Non-pigmented ciliary epithelial cell (primary cell): ENCODE measurements at places on chromosomes 2 and 18.

DNA sequence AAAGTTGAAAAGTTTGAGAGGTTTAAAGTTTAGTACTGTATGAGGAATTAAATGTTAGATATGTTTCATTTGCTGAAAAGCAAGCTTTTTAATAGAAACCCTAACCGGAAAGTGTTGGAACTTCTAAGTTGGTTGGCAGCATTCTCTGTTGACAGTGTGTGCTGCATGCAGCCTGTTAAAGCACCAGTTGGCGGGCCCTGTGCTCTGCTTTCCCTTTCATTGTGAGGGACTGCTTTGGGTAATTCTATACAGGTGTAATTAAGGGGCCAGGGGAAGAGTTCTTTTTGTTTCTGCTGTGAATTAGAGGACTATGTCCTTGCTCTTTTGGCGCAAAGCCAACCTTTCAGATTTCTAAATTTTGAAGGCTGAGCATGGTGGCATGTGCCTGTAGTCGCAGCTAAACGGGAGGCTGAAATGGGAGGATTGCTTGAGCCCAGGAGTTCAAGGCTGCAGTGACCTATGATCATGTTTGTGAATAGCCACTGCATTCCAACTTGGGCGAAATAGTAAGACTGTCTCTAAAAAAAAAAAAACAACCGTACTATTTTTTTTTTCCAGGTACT is 20.1 kb downstream of the PLEKHB2 start:
- no peak for DNase-seq

DNA sequence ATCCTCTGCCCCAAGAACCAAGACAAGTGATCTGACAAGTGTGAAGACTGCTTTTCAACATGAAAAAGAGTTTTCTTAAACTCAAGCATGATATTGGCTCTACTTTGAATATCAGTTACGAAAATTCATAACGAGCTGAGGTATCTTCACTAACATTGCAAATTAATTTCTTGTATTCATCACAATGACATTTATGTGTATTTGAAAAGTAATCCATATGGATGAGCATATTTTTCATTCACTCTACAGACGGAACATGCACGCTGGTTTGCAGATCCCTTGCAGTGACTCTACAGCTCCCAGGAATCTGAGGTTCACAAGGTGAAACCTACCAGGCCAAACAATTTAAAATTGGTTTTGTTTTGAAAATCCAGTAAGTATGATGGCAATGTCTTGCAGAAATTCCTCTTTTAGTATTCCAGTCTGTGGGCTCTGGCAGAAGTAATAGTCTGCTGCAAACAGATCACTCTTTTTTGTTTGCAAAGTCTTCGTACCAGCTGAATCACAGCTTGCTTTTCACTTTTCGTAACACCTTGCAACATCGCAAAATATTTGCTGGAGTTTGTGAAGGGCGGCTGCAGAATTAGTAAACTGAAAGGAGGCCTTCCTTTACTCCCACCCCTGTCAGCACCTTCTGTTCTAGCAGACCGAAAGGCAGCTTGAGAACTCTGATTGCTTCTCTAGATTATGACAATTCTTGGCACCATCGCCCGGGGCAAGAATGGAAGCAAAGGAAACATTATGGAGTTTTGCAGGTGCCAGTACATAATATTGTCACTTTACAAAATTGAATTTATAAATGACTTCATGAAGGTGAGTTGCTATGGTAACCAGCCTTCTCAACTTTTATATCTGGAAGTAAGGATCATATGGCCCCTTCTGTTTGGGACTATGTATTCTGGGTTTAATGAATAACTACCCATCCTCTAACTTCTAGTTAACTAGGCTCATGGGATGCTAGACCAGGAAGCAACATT is 168.7 kb downstream of the TMEM247 start:
- DNase-seq, result no peak

DNA sequence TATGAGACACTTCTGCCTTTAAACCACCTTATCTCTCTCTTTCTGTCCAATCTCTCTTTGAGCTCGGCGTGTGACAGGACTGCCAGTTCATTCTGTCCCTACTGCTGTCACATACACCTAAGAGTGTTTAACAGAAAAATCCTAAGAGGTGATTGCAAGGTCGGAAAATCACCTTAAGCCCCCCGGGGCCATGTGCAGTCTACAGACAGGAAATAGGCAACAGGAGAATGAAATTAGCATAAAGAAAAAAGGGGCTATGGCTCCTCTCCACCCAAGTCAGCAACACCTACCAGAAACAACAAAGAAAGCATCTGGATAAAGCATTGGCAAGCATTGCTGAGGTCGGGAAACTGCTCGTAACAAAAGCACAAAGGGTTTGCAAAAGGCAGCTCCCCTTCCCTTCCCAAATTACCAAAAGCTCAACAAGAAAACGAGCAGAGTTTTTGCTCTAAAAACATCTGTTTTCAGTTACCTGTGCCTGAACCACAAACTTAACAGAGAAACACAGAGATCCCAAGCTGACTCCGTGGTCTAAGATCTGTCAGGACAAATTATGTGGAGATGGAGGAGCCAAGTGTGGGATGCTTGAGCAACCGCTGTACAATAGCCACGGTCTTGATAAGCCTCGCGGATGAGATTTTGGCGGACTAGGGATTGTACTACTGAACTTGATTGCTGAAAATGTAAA is 30.4 kb downstream of the ANKRD44 start:
- DNase-seq, result no peak

DNA sequence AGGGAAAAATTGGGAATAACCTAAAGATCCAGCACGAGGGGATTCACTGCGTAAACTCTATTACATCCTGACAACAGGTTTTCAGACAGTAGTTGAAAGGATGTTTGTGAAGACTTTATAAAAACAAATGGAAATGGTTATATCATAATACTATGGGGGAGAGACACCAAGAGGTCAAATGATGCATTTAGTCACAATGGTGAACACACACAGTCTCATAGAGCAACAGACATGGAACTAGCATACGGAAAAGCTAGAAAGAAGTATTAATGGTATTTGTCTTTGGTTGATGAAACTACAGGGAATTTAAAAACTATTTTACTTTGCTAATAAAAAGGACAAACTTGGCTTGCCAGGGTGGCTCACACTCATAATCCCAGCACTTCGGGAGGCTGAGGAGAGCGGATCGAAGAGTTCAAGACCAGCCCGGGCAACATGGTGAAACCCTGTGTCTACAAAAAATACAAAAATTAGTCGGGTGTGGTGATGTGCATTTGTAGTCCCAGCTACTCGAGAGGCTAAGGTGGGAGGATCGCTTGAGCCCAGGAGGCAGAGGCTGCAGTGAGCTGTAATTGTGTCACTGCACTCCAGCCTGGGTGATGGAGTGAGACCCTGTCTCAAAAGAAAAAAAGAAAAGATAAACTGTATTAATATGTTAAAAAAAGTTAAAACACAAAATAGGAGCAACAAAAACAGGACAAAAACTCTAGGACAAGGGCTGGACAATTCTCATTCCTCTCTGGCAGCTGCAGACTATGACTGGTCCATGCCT is 94.8 kb downstream of the MYCN start:
- DNase-seq, result no peak

DNA sequence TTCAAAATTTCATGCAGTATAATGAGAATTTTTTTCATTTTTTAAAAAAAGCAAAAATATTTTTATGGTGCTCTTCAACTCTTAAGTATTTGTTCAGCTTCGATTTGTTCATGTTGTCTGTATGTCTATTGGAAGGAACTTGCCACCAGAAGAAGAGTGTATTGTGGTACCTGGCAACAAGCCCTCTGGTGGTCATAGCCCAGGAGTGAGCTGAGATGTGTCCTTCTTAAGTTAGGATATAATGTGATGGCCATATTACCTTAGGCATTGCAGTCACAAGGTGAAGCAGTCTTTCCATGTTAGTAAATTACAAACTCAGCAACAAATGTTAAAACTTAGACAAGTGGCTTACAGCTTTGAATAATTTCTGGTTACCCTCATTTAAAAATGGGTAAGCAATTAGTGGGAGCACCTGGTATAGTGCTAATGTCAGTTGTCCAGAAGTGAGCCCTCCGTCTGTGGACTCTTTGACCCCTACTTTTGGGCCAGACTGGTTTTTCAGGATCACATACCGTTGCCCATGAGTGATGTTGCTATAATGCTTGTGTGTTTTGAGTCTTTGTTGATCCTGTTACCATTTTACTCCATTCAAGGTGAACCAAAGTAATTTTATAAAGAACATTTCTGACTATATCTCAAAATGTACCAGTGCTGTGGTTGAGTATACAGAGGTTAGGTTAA is 57.4 kb downstream of the MYO1B start:
- no peak for DNase-seq

DNA sequence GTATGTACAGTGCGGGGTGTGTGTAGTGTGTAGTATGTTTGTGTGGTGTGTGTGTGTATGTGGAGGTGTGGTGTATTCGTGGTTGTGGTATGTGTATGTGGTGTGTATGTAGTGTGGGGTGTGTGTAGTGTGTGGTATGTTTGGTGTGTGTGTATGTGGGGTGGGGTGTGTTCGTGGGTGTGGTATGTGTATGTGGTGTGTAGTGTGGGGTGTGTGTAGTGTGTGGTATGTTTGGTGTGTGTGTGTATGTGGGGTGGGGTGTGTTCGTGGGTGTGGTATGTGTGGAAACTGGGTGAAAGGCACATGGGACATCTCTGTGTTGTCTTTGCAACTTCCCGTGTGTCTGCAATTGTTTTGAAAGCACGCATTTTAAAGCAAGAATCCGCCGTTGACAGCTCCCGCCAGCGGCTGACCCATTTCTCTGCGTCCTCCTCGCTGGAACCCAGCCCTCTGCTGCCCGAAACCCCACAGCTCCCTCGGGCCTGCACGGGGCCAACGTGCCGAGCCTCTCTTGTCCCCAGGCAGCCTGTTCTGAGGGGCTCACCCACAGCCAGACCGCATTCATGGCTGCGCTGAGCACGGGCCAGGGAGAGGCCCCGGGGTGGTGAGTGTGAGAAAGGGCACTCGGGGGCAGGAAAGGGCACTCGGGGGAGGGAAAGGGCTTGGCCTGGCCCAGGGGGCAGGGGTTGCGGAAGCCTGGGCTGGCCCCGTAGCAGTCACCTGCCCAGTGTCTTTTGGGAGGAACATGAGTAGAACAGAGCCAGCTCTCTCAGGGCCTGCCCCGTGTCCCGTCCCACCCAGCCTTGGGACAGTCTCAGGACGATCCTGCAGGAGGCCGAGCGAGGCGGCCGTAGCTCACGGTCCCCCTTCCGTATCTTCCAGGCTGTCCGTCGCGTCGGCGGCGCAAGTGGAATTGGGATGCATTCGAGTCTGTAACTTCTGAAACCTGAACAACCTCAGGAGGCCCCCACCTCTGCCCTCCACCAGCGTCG is 61.4 kb downstream of the TWIST2 start:
- no peak for DNase-seq

DNA sequence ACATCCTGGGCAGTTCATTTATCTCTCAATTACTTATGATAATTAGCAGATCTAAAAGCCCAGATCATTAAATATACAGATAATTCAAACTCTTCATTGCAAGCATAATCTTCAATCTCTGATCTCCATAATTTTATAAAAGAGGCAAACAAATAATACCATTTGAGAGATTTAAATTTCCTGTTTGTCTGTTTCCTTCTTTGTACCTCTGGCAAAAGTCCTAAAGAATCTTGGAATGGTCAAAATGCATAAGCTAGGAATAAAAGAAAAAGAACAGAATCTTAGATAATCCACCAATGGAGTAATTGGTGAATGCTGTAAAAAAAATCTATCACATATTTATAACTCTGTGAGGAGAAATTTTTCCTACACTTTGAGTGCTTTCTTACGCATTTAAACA is 1080.9 kb upstream of the ZEB2 start:
- DNase-seq, result no peak

GRCh38 chr2:31269087-31269486 is 35.1 kb downstream of the EHD3 start:
- no peak for DNase-seq

GRCh38 chr2:123935405-123935804 is 89.7 kb upstream of the CNTNAP5 start:
- no peak for DNase-seq

- no peak for DNase-seq
Measured at GRCh38 chr18:34121200-34121721, 103.5 kb downstream of the NOL4 start.

GRCh38 chr18:14974088-14974487 is 226.1 kb downstream of the ANKRD30B start:
- DNase-seq, result no peak

DNA sequence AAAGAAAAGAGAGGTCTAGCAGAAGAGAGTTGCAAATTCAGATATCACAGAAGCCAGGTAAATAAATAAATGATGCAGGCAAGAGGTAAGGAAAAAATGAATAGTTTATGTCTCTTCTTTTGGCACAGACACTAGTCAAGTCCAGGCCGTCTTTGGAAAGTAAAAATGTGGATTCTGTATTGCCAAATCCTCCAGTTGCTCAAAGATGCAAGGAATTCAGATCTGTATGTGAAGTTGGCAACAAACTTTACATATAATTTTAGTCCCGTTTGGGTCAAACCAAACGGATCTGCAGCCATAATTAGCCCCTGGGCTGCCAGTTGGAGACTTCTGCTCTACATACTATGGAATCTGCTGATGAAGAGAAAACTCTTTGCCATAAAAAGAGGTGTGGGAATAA is 200.5 kb upstream of the RND3 start:
- DNase-seq, result no peak

DNA sequence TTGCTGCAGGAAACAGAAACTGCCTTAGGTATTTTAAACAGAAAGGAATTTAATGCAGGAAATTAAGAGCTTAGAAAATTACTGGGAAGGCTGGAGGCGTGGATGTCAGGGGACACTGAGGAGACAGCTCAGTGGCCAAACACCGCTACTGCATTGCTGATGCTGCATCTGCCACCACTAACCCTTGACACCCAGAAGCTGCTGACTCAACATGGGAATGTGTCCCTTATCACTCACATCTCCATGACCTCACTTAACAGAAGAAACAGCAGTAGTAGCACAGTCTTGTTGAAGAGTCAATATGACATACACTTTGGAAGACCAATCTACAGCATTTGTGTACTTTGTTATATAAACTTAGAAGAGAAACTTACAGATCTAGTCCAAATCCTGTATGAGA is 906.1 kb downstream of the SLC4A3 start:
- peak; percentile 56 for DNase-seq

- DNase-seq, result no peak
Measured at GRCh38 chr2:9769171-9770005, 73.9 kb upstream of the TAF1B start.

GRCh38 chr2:80238692-80239469 is 65.7 kb downstream of the LRRTM1 start:
- no peak for DNase-seq

DNA sequence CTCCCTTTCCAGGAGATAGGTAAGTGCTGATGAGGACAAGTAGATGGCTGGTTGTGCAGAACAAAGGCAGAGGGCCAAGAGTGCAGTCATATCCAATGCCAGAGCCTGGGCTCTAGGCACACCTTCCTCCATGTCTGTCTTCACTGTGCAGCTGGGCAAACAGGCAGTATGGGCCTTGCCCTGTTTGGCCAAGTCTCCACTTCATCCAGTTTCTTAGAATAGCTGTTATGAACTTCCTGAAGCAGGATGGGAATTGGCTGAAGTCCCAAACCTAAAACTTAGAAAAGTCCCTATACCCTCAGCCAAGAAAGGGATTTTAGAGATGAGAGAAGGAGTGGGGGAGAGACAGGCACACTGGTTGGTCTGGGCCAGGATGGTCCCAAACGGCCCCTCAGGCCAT is 37.5 kb upstream of the CYP26B1 start:
- DNase-seq, result no peak

GRCh38 chr2:4047961-4048891 is 344.9 kb downstream of the DCDC2C start:
- DNase-seq, result peak; percentile 34

GRCh38 chr2:3160751-3161330 is 216.8 kb downstream of the EIPR1 start:
- no peak for DNase-seq
